AML-193 (cell line): ENCODE measurements at places on chromosomes 2 and 18.

DNA sequence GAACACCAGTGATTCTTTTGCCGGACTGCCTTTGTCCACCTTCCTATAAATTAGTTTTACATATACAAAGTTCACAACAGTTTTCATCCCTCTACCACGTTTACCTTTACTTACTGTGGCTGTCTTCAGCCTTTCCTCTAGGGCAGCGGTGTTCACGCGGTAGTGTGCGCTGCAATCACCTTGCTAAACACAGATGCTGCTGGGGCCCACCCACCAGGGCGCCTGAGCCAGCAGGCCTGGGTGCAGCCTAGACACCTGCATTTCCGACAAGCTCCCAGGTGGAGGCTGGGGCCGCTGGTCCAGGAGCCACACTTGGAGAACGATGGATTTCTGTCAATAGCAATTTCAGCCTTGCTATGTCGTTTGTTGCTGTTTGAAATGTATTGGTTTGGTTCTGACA, 83.1 kb downstream of the NDUFA10 start:
- DNase-seq: no peak

- no peak for DNase-seq
Measured at GRCh38 chr2:65778137-65778536, 345.7 kb upstream of the SPRED2 start.

GRCh38 chr2:15893689-15894480, 46.5 kb upstream of the MYCN start:
- DNase-seq: no peak

DNA sequence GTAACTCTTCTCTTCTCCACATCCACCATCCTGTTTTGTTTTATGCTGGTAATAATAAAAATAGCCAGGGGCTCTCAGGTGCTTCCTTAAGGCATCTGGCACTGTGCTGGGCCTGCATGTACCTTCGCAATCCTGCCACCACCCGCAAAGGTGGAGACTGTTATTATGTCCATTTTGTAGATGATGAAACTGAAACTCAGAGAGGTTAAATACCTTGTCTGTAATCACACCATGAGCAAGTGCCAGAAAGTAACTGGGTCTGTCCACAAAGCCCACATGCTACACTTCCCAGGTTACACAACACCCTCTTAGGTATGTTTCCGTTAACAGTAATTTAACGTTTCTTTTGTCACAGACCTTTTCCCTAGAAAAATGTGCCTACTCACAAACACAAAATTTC, 27.0 kb downstream of the NRP2 start:
- no peak for DNase-seq

DNA sequence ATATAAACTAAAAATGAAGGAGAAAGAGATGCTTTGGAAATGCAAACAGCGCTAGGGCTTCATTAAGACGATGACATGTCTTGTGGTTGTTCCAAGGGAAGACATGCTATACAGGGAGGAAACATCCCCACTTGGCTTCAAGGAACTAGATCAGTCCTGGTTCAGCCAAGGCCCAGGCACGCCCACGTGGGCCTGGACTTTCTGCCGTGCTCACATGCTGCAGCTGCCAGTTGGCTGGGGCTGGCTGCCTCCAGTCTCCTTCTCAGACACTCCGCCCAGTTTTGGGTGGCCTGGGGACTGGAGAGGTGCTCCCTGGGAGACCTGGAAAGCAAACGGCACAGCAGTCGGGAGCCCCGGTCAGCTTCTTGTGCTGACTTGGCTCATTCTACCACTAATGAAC, 109.6 kb downstream of the GLI2 start:
- no peak for DNase-seq

DNA sequence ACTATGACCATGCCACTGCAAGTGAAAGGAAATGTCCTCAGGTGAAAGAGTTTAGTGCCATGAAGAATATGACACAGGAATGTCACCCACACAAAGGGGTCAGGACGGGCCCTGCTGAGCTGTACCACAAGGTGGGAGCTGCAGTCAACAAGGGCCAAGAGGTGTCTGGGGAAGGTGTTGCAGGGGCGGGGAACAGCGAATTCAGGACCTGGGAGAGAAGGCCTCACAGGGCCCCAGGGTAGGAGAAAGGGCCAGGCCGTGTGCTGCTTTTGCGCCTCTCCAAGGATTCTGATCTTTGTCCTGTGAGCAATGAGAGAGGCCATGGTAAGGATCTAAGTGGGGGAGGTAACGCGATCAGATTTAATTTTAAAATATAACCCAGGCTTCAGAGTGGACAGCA, 23.6 kb downstream of the CYB5A start:
- DNase-seq: no peak

DNA sequence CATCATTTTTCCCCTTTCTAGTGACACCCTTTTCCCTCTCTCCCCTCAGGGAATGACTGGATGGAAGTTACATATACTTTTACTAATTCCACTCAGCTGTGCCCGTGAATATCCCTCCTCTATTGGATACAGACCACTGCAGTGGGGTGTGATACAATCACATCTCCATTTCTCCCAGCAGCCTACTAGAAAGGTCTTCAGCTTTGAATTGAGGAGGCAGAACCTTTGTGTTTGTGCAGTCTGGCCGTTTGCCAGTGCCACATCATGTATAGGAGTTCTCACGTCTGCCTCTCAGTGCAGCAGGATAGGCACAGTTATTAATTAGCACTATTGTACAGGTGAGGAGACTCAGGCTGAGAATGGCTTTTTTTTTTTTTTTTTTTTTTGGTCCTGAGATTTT, 16.4 kb downstream of the TNFRSF11A start:
- no peak for DNase-seq

DNA sequence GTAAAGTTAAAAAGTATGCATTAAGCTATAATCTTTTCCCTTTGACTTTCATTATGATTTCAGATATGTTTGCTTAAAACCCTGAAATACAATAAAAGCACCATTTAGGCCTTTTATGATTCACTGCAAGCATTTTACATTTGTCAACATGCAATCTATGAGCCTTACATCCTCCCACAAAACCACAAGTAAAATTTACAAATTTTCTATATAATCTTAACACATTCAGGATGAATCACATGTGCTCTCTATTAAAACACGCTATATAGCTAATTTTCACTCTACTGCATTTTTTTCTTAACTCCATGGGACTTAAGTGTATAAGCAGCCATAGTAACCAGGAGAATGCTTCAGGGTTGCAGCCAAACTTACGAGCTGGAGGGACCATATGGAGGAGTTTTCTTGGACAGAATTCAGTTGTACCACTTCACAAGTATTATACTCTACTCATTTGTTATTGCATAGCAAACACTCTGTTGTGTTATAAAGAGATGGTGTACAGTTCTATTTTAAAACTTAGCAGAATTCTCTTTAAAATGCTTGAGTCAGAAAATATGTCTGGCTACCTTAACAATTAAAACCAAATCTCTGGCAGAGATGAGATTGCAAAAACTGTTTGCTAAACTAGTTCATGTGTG, 293.2 kb downstream of the ALK start:
- no peak for DNase-seq

DNA sequence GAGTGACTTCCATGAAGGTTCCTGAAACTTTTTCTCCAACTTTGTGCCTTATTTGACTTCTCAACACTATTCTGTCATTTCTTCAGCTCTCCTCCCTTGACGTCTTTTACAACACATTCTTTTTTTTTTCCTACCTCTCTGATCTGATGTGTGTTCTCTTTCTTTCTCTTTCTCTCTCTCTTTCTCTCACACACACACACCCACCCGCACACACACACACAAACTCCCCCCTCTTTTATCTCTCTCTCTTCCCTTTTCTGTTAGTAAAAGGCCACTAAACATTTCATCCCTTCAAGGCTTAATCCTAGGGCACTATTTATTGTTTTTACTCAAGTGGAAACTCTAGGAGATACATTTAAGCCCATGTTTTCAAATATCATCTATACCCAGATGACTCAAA, 107.8 kb upstream of the CNTNAP5 start:
- DNase-seq: no peak

DNA sequence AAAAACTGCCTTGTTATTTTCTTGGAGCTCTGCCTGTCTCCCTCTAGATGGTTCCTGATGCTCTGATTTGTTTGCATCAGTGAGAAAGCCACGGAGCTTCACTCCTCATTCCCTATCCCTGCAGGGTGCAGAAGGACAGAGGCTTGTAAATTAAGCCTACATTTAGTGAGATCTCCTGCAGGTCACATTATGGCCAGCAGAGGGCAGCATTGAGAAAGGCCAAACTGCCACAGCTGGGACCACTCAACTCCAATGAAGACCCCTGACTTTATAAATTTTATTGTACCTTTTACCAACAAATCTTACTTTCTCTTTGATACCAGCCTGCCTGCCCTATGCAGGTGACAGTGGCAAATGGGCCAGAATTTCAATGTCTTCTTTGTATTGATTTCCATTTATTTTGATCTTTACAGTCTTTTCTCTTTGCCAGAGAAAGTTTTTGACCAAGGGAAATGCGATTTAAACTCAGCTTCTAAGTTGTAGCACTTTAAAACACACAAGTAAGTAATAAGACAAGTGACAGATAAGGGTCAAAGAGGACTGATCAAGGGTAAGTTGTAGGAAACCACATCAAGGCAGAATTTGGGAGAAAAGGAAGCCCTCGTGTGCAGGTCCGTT, 1029.1 kb upstream of the KLHL29 start:
- no peak for DNase-seq

GRCh38 chr2:239206042-239206441, 194.8 kb downstream of the HDAC4 start:
- DNase-seq: no peak

DNA sequence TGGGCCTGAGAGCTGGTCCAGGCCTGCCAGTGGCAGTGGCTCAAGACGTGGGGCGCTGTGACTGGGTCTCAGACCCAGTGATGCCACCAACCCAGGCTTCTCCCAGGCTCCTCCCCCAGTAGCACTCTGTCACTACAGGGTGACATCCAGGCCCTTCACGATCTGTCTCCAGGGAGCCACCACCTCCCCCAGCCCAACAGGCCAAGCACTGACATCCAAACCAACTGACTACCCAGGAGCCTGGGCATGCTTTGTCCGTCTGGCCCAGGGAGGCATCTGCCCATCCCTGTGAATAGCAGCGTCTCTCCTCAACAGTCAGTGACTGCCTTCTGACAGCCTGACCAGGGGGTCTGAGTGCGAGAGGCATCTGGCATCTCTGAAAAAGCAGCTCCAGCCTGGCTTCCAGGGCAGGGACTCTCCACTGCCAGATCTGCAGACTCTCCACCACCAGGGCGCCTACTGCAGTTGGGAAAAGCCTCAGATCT, 13.0 kb downstream of the TEX44 start:
- no peak for DNase-seq

DNA sequence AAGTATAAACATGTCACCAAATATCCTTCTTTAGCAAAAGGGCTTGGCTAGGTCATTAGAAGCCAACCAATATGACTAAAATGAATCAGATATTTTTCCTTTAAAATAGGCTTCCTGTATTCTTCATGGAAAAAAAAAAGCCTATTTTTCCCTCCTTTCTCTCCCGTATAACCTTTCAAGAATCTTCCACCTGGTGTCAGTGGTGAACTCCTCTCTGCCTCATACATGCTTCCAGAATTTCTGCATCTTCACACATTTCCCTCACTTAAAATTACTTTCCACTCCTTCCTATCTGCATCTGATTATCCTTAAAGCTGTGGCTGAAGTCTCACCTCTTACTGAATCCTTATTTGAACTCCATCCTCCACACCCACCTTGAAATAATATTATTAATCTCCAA, 116.9 kb upstream of the FANCL start:
- no peak for DNase-seq

- DNase-seq: no peak
Measured at GRCh38 chr2:43313642-43314017, 87.2 kb upstream of the ZFP36L2 start.

DNA sequence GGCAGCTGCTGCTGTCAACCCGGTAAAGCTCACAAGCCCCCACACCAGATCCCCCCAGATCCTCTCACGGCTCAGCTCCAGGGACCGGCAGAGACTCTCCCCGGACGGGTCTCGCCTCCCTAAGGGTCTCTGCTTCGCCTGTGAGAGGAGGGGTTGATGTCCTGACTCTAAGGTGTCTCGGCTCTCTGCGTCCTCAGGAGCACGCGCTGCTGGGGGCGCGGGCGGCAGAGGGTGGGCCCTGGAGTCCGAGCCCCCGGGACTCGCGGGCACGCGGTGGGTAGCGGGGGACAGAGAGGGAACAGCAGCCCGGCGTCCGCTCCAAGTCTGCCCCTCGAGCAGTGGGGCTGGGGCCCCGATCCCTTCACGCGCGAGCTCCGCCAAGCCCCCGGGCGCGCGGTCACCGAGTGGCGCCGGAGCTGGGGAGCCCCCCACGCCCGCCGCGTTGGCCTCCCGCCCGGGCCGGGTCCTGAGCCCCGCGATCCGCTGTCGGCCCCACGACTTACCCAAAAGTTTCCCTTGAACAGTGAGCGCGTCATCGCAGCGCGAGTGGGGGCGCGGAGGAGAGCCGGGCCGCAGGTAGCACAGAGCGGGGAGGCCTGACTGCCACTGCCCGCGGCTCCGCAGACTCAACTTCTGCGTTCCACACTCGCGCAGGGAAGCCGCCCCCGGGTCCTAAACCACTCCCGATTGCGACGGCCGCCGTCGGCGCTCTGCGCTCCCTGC, at the start of gene PSTPIP2:
TSS of gene PSTPIP2 (minus strand) at position 608 of the 723 bp plus-strand sequence. CDS start at position 536, 72 bp downstream.
- DNase-seq: peak; percentile 66

DNA sequence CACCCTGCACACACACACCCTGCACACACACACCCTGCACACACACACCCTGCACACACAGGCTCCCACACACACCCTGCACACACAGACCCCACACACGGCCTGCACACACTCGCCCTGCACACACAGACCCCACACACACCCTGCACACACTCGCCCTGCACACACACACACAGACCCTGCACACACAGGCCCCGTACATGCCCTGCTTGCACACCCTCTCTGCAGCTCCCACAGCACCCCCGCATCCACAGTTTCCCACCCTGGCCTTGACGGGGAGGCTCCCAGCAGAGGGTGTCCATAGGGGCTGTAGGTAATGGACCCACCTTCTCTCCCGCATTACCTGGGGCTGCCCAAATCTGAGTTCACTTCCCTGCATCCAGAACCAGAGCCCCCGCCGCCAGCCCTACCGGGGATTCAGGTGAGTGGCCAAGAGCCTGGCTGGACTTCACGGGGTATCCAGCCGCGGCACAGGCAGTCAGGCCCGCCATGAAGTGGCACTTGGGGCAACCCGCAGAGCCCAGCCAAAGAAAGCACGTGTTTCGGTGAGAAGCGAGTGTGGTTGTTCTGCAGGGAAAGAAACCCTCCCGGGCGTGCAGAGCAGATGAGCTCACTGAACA, 88.6 kb upstream of the GPC1 start:
- DNase-seq: no peak

- no peak for DNase-seq
Measured at GRCh38 chr2:19198381-19198780, 160.0 kb downstream of the OSR1 start.

DNA sequence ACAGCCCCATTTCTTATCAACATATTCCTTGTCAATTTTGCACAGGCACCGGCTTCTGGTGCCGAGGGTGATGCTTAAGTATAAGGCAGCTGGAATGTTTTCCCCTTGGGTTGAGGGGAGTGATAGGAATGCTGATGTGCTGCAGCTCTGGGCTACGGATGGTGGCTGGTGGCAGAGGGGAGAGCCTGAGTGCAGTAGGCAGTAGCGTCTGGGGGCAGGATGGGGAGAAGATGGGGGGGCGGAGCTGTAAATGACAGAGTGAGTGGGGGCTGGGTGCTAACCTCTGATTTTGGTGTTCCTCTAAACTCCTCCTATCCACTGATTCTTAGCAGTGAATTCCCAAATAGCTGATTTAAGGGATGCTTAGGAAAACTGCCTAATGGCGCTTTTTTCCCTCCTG, 20.7 kb downstream of the TMEM178A start:
- no peak for DNase-seq
